ENCODE measurements at places on chromosomes 3 and 15.
A peak's percentile ranks its signal among the peaks of the same experiment; 100 is the strongest.

DNA sequence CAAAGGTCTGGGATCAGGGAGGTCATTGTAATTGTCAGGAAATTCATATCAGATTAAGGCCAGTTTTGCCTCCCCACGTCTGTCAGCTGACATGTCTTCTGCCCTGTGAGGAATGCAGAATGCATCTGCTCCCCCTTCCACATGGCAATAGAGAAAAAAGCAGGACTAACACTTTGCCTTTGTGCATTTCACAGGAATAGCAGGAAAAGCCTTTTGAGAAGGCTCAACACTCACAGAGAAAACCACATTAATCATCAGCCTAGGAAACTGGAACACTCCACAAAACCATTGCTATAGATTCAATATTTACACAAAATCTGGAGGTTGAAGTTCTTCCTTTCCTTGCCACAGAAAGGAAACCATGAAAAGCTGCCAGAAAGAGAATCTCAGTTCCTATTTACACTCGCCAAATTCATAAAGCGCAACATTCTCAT is 165.2 kb upstream of the HES1 start:
- no peak for DNase-seq

- DNase-seq: no peak
Observed at GRCh38 chr3:98095882-98096281, 8.9 kb downstream of the OR5AC2 start.

- DNase-seq: no peak
Observed at GRCh38 chr3:133991637-133992036, 38.1 kb downstream of the SLCO2A1 start.

DNA sequence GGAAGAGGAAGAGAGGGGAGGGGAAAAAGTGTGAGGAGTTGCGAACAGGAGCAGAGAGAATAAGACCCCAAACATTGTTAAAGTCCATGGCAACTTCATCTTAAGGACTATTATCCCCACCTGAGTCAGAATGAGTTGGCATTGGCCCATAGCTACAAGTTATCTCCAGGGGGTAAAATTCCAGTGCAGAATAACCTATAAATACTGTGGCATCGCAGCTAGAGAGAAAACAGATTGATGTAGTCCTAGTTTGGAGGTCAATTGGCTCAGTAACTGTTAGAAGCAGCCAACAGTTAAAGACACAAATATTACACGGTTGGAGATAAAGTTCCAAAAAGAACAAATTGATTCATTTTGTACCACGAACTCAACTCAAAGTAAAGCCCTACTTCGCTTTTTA is 313.9 kb upstream of the CCDC54 start:
- DNase-seq: no peak

DNA sequence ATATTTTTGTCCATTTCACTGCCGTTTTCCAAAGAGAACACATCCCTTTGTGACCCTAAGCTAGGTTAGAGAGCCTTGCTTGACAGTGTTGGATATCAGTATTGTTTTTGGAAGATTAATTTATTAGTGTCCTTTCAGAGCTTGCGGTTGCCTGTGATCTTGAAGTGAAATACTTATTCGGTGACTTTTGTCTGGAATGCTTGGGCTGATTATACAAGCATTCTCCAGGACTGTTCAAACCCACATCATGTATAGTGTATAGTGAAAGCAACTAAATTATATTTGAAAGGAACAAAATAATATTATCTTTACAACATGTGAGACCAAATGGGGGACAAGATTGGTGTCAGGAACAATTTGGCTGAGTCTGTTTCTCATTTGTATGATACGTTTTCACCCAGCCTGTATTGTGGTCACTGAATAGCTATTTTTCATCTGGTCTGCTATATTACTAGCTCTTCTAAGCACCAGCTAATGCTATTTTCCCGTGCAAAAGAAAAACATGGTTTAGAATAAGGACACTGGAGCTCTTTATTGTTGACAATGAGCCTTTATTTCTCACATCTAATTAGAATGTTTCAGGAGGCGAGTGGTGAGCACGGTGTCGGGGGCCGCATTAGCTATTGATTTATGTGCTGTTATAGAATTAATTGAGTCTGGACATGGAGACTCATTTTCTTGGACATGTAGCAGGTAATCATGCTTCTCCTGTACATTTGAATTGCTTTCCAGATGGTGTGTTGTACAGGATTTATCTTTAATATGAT is 158.1 kb downstream of the APBA2 start:
- no peak for DNase-seq

GRCh38 chr3:188942191-188942590 is 229.6 kb upstream of the TPRG1 start:
- DNase-seq: no peak

- DNase-seq: no peak
Observed at GRCh38 chr15:39400821-39401550, 179.9 kb upstream of the THBS1 start.

DNA sequence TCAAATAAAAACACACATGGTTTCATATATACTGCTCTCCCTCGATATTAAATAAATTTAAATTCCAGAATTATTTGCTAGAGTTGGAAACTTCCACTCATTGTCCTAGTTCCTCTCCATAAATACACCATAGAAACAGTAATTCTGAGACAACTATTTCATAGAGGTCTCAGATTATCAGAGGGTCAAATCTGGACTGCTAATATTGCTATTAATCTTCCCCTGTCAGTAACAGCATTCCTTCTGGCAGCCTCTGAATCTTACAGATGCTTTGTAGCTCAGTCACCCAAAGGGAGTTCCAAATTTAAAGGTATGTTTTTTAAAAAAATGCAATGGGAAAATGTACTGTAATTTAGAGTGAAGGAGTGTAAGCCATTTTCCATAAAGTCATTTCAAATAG is 428.8 kb downstream of the PYDC2 start:
- no peak for DNase-seq

GRCh38 chr3:50347187-50347813 is 1.8 kb upstream of the ZMYND10 start:
- peak; percentile 71 for DNase-seq

DNA sequence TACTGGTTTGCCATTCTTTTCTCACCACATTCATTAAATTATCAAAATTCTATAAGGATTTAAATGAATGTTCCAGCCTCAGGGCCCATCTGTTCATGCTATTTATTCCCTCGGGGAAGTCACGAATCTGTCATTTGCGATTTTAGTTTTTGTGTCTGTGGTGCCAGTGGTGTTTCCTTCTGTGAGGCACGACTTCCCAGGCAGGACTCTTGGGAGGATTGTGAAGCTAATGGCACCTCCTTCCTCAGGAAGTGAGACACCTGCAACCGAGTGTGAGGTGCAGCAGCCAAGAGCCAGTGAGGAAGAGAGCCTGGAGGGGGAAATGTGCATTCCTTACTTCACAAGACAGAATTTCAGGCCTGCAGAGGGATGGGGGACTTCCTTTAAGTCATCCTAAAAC is 24.1 kb downstream of the SV2B start:
- DNase-seq: no peak

DNA sequence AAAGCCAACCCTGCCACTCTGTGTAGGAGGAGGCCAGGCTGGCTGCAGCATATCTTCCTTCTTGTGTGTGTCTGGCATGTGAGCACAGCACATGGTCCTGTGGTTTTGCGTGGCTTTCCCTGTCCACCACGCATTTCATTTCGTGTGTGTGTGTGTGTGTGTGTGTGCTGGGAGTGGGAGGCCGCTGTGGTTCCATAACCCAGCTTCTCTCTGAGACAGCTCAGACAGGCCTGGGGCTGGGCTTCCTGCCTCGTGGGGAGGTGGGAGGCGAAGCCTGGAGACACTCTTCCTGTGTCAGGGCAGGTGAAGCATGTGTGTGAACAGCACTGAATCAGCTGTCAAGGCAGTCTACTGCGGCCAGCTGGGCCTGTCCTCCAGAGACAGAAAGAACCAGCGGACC is 16.0 kb upstream of the MRPS22 start:
- DNase-seq: no peak

GRCh38 chr15:96598514-96598913 is 268.0 kb downstream of the NR2F2 start:
- no peak for DNase-seq

DNA sequence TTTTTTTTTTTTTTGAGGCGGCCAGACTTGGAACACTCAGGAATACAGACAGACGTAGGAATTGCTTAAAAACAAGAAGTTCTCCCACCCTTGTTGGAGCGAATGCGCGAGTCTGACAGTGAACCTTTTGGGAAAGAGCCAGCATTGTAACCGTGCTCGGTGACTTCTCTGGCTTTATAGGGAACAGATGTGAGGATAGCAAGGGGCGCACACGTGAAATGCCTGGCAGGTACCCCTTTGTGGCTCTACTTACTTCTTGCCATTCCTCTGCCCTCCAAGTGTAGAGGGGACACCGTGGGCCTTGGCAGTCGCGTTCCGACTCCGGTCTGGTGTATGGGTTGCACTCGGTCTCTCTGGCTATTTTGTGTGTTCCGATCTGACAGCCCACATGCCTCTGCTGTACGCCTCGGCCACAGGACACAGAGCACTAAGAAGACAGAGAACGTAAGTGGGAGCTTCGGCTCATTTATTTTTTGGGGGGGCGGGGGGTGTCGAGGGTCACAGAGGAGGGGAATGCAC is 126.4 kb downstream of the ADAMTS9 start:
- DNase-seq: no peak

- no peak for DNase-seq
Observed at GRCh38 chr15:35784745-35785144, 238.8 kb upstream of the DPH6 start.

DNA sequence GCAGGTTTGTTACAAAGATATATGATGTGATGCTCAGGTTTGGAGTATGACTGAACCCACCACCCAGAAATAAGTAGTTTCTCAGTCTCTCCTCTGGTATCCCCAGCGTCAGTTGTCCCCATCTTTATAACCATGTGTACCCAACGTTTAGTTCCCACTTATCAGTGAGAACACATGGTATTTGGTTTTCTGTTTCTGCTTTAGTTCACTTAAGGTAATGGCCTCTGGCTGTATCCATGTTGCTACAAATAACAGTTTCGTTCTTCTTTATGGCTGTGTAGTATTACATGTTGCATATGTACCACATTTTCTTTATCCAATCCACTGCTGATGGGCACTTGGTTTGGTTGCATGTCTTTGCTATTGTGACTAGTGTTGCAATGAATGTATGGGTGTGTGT is 132.3 kb downstream of the LMLN start:
- DNase-seq: no peak

- DNase-seq: no peak
Observed at GRCh38 chr3:154428286-154429206, 1.4 kb downstream of the GPR149 start.

GRCh38 chr3:98326105-98326893 is 27.4 kb upstream of the OR5K4 start:
- DNase-seq: no peak

GRCh38 chr3:115077501-115078250 is 69.4 kb downstream of the ZBTB20 start:
- no peak for DNase-seq

DNA sequence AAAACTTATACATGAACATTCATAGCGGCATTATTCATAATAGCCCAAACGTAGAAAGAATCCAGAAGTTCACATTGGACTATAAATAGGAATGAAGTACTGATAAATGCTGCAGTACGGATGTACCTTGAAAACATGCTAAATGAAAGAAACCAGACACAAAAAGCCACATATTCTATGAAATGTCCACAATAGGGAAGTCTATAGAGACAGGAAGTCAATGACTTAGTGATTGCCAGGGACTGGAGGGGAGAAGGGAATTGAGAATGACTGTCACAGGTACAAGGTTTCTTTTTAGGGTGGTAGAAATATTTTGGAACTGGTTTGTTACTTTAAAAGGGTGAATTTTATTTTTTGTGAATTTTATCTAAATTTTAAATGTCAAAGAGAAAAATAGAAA is 71.4 kb upstream of the SKOR1 start:
- no peak for DNase-seq

All from activated CD4-positive, alpha-beta T cell treated with anti-CD3 and anti-CD28 coated beads, Interleukin-2, amount 50 U/mL, for 48 hours (primary cell).